Suprapubic skin (tissue), 4 donors: ENCODE measurements at places on chromosomes 7 and 10.

- DNase-seq = no peak
Measured at GRCh38 chr7:65960351-65961074, 21.5 kb downstream of the GUSB start.

GRCh38 chr7:80183900-80184685, 49.5 kb downstream of the GNAI1 start:
- DNase-seq = no peak

DNA sequence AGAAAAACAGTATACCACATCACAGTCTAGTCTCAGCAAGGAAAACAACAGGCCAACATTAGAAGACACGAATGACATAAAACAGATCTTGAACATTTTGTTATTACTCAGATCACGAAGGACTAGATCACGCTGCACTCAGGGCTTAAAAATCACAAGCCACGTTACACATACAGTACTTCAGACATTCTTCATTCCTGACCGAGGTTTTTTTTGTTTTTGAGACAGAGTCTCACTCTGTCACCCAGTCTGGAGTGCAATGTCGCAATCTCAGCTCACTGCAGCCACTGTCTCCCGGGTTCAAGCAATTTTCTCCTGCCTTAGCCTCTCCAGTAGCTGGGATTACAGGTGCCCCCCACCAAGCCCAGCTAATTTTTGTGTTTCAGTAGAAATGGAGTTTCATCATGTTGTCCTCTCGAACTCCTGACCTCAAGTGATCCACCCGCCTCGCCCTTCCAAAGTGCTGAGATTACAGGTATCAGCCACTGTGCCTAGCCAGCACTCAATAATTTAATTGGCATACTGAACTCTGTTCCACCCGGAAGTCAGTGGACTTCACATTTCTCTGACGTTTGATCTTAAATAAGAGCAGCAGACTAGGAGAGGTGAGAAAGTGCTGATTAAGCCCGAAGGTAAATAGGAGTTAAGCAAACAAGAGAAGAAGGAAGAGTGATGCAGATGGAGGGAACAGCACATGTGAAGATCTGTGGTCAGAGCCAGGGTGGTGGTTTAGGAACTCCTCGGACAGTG, 3.5 kb downstream of the AIMP2 start:
- DNase-seq = peak; percentile 16

DNA sequence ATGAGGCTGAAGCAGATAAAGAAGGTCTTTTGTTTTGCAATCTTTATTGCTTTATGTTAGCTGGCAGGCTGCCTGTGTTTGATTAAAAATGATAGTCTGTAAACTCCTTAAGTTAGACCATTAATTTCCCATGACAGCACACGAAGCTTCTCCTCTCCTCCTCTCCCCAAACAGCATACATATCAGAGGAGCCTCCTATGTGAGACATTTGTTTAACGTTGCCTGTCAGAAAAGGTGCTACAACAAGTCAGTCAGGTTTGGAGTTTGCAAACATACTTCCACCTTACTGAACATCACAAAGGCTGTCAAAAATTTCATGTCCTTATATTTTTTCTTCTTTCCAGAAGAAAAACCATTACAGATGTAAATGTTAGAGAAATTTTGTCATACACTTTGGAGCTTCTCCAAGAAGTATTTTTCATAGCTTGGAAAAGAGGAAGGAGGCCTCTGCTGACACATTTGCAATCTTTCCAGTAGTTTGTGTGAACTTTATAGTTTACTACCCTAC, 393.1 kb downstream of the EXOC4 start:
- no peak for DNase-seq

DNA sequence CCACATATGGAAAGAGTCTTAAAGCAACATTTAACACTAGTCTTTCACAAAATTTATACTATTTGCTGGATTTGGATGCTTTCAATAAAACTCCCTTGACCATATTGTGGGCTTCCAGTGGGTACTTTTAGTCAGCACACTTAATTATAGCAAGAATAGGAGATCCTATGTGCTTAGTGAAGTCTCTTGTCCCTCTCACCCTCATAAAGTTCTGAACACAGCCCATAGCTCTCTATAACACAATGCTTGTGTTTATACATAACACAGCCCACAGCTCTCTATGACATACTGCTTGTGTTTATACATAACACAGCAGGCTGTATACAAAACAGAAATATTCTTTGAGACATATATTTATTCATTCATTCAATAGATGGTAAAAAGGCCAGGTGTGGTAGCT, 79.0 kb downstream of the SEMA3C start:
- DNase-seq = no peak
